ENCODE measurements at places on chromosomes 16 and 17.

DNA sequence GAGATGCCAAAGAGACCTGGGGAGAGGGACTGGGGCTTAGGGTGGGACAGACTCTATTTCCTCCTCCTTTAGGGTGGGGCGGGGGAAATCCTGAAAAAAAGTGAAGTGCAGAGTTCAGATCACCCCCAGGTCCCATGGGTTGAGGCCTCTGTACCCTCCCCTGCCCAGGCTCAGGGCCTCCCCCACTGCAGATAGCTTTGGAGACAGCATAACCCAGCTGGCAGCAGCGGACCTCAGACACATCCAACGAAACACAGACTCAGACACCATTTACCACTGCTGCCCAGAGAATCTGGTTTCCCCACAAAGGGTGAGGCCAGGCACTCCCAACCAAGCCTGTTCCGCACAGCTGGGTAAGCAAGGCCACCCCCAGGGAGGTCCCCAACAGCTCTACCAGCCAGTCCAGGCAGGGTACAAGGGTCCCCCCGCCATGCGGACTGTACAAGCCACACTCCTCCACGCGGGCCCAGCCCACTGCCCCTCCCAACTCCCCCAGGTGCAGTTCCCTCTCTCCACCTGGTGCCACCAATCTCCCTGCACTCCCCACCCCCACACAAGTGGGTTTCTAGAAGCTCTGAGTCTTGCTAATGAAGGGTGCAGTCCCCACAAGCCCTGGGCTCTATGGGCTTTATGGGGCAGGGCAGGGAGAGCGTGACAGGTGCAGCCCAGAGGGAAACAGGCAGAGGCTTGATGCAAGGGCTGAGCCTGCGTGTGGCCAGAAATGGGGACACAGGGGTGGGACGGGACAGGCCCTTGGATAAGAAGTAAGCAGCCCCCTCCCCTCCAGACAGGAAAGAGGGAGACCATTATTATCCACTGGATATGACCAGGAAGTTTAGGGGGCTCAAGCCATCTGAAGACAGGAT lies 8.9 kb downstream of the RHBDF2 start:
- no peak for DNase-seq

DNA sequence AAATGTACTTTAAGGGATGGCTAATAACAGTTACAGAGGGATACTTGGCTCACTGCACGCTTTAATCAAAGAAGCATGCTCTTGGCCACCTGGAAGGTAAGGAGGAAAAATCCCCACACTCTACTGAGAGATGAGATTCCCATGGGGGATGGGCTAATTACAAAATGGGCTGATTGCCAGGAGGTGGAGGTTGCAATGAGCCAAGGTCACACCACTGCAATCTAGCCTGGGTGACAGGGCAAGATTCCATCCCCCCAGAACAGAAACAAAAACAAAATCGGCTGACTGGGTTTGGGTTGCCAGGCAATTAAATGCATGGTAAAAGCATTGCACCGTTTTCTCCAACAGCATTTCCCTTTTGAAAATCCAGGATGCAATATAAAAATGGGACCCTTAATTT lies 18.0 kb downstream of the N4BP1 start:
- no peak for DNase-seq

- no peak for DNase-seq
Observed at GRCh38 chr17:50697062-50697461, 10.7 kb downstream of the ANKRD40 start.

GRCh38 chr17:13346081-13346533 lies 255.6 kb downstream of the HS3ST3A1 start:
- no peak for DNase-seq

GRCh38 chr17:57871863-57872262 lies 22.0 kb upstream of the MRPS23 start:
- no peak for DNase-seq

Data from hematopoietic multipotent progenitor cell treated with erythropoietin and hydrocortisone succinate and interleukin-3 and kit ligand, for 17 days (in vitro differentiated cells).